ENCODE measurements at places on chromosomes 3 and 15.

- DNase-seq = no peak
Measured at GRCh38 chr3:49058011-49058410, 28.8 kb upstream of the IMPDH2 start.

GRCh38 chr15:46652266-46652665 lies 1017.4 kb downstream of the SQOR start:
- no peak for DNase-seq

DNA sequence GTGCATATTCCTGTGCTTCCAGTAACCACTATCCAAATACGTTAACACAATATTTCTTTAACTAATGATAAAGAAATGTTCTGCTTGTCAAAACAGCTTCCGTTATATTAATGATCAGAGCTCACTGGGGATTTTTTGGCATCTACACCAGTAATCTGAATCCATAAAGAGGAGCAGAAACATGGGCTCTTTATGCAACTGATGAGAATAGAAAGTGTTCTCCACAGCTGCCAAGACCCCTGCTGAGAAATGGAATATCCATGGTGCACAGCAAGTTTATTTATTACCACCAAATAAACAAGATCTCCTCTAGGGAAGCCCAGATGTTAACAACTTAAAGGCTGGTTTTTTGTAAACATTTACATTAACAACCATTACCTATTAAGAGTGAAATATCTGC lies 54.5 kb downstream of the ALDH1A2 start:
- no peak for DNase-seq

DNA sequence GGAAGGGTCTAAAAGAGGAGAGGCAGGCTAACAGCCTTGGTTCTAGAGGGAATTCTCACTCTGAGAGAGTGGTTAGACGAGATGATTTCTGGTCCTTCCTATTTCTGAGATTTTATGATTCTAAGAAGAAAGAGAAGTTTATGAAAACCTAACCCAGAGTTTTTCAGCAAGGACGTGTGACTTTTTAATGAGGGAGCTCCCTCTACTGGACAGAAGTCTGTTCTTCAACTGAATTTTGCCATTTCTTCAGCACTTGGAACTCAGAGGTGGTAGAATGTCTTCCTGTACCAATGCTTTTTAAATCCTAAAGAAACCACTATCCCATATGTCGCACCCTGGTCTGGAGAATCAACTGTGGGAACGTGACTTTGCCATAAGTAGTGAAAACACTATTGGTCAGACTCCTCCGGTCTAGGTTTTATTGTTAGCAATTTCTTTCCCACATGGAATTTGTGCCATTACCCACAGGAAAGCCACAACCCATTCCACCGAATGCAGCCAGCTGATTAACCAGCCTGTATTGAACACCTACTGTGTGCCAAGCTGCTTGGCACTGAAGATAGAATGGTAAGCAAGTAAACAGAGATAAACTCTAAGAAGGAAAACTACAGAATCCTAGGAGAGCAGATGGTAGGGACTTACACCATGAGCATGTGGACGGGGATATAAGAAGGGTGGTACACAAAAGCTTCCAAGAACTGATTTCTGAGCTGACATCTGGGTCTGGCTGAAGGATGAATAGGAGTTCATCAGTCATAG lies 199.5 kb upstream of the LMCD1 start:
- DNase-seq = no peak

GRCh38 chr3:141853629-141854168 lies 22.7 kb upstream of the ATP1B3 start:
- no peak for DNase-seq
